Aorta (tissue), 5 donors: ENCODE measurements at places on chromosomes 13 and 19. TPM values are rescaled to one million over a fixed set of nuclear protein-coding genes. Genes with fewer than 3 reads are reported as not detected.

METTL21C gene
- total RNA-seq: not detected

ZNF558 gene
- 32.7 TPM for total RNA-seq

MCEMP1 gene
- 0.63 TPM for total RNA-seq

RPS16 gene
- total RNA-seq: 1,273 TPM

KLK2 gene
- not detected for total RNA-seq

CD37 gene
- total RNA-seq: 40.1 TPM

RGL3 gene
- 51.6 TPM for total RNA-seq

LHB gene
- total RNA-seq: not detected

POSTN gene
- 190 TPM for total RNA-seq

- DNase-seq: no peak
Measured at GRCh38 chr13:34172048-34172447, 354.1 kb downstream of the RFC3 start.

- no peak for DNase-seq
Measured at GRCh38 chr19:15297416-15298224, 34.7 kb downstream of the BRD4 start.

DNA sequence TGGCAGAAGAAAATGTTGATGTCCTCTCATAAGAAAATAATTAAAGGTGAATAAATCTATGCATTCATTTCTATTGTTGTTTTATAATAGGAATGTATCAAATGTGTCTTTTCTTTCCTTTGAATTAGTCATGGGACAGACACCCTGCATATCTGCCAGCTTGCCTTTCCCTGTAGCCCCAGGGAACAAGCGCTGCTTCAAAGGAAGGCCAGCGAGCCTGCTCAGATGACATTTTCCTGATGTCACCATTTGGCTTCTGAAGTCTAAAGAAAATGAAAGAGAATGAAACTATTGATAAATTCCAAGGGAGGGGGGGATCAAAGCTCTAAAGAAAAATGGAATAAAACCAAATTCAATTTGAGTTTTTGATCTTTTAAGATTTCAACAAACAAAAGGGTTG is 574.8 kb downstream of the IRS2 start:
- no peak for DNase-seq

DNA sequence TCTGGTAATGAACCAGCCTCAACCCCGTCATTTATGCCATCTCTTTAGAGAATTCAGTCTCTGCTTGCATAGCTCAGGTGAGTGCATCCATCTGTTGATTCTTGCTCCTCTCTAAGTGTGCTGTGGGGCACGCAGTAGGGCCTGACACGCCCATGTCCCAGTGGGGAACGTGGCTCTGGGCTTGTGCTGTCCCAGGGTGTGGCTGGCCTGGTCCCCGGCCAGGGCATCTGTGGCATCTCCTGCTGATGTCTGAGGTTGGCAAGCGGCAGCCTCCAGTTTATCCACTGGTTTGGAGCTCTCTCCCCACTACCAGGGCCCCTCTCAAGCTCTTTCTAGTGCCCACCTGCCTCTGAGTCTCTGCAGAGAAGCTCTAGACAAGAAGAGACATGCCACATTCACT is 146.6 kb upstream of the GJB6 start:
- no peak for DNase-seq

DNA sequence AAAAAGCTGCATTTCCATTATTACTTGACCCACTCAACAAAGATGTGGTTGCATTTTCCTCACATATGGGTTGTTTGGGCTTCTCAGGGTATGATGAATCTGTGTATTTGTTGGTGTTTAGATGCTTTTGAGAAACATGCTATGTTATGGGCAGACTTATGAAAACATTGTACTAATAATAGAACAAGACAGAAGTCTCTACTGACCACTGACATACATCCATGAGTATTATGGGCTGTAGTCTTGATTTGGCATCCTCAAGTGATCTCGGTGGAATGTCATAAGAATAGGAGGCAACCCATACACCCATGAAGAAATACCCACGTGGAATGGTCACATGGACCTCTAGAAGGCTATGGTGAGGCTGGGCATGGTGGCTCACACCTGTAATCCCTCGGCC is 36.3 kb upstream of the ABCC4 start:
- DNase-seq: no peak

DNA sequence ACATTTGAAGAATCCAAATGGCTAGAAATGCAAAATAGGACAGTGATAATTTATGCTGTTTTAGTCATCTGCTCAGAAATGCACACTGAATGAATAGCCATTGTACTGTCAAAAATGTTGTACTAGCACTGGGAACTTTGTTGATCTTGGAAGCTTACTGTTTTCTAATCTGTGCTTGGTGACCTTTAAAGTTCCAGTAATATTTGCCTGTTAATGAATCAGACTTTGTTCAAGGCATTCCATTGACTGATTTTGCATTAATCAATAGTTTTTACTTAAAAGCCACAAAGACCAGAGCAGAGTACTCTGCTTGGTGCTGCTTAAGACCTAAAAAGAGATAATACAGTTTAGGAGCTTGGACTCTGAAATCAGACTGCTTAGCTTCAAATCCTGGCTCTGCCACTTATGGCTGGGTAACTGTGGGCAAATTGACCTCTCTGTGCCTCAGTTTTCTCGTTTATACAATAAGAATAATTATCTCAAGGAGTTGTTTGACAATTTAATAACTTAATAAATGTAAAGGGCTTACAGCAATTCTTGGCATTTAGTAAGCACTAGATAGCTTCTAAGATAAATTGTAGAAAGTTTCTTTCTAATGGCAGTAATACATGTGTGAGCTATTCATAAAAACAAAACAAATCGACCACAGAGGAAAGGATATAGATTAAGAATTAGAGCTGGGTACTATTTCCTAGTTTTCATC is 4.6 kb upstream of the SLAIN1 start:
- no peak for DNase-seq

- no peak for DNase-seq
Measured at GRCh38 chr19:1763648-1764639, 10.6 kb downstream of the ONECUT3 start.

- DNase-seq: no peak
Measured at GRCh38 chr13:31790992-31791391, 51.7 kb downstream of the RXFP2 start.

DNA sequence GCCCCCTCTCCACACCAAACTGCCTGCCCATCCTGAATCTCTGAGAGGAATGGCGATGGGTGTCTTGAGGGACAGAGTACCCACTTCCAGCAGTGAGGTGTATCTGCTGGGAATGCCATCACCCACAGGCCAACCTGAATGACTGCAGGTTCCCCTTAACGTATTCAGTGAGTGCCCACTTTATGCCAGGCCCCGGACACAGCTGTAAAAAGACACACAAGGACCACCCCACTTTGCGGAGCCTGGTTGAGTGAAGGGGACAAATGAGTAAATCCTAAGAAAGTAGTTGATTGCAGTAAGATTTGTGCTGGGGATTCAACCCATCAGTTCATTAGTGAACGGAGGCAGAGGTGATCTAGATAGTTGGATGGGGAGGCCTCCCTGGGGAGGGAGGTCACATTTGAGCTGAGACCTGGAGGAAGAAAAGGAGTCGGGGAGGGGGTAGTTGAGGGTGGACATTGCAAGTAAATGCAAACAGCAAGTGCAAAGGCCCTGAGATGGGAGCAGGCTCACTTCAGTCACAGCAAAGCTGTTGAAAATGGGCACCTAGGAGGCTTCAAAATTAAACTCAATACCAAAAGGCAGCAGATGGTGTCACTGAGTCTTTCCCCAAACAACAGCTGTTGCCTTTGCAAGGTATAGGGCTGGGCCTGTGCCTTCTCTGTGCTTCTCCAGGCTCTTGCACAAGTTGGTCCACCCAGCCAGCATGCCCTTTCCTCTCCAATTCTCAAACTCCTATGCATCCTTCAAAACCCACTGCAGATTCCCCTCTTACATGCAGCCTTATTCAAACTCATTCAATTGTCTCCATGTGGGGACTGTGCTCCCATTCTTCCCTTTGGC is 4.3 kb downstream of the GDF15 start:
- DNase-seq: no peak

DNA sequence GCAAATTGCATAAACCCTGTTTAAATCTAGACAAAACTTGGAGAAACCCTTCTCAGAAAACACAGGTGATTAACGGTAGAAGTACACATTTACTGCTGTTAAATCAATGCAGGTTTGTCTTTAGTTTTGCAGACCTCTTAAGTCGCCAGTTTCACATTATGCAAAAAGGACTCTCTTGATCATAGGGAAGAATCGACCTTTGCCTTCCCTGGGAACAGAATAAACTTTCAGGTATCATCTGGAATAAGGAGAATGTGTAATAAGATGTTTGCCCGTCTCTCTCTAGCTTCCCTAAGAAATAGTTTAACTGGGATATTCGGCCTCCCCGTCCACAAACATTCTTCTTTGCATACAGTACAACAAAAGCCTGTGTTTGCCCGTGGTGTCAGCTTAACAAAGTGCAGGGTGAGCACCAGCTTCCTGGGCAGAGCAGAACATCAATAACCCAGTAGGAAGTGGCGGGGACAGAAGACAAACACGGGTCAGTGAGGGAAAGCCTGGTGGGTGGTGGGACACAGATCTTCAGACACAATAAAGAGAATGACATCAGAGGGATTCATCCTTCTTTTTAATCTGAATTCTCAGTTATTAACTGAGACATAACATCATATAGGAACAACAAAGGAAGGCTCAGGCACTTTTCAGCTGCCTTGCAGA is 1077.7 kb upstream of the SLC10A2 start:
- no peak for DNase-seq

- no peak for DNase-seq
Measured at GRCh38 chr19:29672933-29673336, 7.7 kb downstream of the PLEKHF1 start.

DNA sequence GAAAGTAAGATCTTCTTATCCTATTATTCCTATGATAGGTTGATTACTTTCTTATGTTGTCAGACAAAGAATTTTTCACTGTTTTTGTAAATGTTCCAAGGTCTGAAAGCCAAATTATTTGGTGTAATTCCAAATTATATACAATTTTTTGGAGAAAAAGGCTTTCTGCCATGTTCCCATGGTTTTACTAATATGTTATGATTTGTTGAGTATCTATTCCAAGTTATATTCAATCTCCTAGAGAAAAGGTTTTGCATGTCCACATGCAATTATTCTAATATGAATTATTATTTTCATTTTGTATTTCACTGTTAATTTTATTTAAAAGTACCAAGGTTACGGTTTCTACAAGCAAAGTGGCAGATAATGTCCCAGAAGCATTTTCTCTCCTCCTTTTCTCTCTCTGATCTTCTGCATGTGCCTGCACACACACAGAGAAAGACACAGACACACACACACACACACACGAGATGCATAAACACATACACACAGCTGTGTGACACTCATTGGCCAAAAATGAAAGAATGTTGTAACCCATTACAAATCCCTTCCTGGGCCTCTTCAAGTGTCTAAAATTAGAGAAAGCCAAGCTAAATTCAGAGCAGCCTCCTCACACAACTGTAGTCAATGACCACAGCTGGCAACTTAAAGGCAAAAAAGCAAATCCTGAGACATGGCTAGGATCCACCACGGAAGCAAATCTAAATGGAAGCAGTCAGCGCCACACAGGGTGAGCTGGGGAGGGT is 621.0 kb downstream of the EFNB2 start:
- no peak for DNase-seq

- no peak for DNase-seq
Measured at GRCh38 chr13:93847162-93847561, 620.6 kb downstream of the GPC6 start.

GRCh38 chr13:53131361-53131760 is 102.7 kb downstream of the OLFM4 start:
- DNase-seq: no peak

GRCh38 chr13:27408074-27408473 is 16.3 kb upstream of the GTF3A start:
- DNase-seq: no peak

- no peak for DNase-seq
Measured at GRCh38 chr13:76715621-76716020, 170.6 kb downstream of the KCTD12 start.

GRCh38 chr13:84630476-84630875 is 748.2 kb upstream of the SLITRK1 start:
- DNase-seq: no peak
